Glomerular endothelial cell (primary cell): ENCODE measurements at places on chromosomes 6 and 20. TPM values are rescaled to one million over a fixed set of nuclear protein-coding genes. Genes with fewer than 3 reads are reported as not detected.

The LTV1 gene
- 16.2 and 18.2 TPM in 2 replicates for total RNA-seq

DNA sequence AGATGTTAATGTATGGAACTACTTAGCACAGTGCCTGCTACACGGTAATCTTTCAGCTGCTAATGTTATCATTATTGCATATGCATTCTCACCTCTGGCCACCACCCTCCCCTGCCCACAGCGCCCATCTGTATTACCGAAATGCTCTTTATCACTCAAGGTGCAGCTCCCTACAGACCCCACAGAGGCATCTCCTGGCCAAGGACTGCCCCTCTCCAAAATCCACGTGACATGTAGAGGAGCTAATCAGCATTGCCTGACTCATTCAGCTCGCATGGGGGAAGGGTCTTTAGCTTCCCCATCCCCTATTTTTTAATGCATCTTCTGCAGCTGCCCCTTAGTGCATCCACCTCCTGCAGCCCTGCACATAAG is 41.8 kb downstream of the SLC22A23 start:
- no peak for DNase-seq

GRCh38 chr6:52570291-52570700 is 6.6 kb downstream of the TRAM2 start:
- no peak for DNase-seq

DNA sequence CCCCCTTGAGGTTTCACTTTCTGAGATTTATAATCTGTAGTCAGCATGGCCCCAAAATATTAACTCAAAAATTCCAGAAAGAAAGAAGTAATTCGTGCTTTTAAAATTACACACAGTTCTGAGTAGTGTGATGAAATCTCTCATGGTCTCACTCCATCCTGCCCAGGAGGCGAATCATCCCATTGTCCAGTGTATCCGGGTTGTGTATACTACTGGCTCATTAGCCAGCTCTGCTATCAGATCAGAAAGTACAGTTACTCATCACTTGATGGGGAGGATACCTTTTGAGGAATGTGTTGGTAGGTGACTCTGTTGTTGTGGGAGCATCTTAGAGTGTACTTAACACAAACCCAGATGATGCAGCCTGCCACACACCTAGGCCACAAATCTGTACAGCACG is 65.2 kb downstream of the CDC5L start:
- no peak for DNase-seq

- DNase-seq, result no peak
Observed at GRCh38 chr6:105321728-105322127, 81.2 kb downstream of the PREP start.

DNA sequence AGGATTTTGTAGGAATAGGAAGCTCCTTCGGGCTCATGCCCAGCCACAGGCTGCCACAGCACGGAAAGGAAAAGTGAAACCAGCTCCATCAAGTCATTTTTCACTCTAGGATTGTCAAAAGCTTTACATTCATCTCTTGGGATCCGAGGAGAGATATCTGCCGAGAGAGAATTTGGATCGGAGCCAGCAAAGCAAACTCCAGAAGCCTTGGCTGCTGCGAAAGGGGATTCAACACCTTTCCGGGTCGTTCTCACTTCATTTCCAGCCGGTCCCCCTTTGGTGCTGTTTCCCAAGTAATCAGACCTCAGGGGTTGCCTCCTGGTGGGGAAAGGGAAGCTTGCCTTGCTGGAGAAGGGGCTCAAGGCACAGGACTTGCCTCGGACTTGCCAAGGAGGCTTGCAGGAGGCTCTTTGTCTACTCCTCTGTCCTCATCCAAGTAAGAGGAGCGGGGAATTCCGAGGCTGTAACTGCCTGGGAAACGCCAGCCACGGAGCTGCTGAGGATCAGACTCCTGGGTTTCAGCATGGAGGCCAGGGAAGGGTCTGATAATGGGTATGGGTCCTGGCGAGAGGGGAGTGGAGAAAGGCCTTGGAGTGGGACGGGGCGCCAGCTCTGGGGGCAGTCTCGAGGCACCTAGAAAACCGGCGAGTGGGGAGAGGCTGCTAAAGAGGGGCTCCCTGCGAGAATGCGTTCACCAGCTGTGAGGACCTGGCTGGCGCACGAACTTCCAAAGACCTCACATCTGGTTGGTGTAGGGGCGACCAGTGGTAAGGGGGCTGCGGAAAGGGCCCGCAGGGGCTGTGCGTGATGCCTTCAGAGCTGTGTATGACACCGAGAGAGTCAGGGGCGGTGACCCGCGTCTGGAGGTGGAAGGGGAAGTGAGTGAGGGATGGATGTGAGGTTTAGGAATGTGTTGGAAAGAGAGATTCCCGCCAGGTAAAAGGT is 702 bp downstream of the ETV7 start:
- DNase-seq, result peak; percentile 33

GRCh38 chr6:139337830-139338229 is 36.6 kb downstream of the CITED2 start:
- no peak for DNase-seq

The TRIM31 gene
- not detected in 2 replicates for total RNA-seq

DNA sequence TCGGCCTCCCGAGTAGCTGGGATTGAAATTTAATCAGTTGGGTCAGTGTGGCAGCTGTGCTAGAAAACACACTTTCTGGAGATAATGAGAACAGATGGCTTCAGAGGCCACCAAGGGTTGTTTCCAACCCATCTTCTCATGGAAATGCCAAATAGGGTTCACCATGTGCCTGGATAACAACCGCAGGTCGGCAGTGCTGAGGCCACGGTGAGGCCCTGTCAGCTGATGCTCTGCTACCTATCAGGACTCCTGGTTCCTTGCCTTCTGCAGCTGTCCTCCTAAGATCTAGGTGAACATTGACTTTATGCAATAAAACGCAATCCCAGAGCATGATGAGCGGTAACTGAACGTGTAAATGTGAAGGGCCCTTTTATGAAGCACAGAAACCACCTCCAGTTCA is 139.3 kb upstream of the SNX9 start:
- no peak for DNase-seq

DNA sequence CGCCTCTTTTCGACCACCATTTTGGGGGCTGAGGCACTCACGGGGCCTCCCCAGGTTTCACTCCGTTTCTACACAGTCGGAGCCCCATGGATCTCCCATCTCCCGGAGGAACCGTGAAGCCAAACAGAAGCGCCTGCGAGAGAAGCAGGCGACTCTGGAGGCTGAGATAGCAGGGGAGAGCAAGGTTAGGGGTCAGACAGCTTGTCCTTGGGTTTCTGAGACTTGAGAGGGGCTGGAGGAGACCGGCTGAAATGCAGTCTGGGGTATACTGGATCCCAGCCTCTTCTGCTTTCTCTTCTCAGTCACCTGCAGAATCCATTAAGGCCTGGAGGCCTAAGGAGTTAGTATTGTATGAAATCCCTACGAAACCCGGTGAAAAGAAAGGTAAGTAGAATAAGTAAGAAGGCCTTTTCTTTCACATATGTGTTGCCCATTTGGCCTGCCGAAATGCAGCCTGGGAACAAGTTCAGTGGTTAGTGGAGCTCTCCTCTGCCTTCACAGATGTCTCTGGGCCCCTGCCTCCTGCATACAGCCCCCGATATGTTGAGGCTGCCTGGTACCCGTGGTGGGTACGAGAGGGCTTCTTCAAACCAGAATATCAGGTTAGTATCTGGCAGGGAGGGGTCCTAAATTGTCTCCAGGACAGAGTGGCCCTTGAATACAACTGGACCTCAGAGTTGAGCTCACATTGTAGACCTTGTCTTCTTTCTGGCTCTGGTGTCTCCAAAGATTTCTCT is 984 bp downstream of the VARS2 start:
- no peak for DNase-seq

- DNase-seq, result no peak
Observed at GRCh38 chr6:110430236-110430635, 14.9 kb upstream of the DDO start.

The UCKL1 gene
- total RNA-seq, result 28.3 and 45.4 TPM in 2 replicates

DNA sequence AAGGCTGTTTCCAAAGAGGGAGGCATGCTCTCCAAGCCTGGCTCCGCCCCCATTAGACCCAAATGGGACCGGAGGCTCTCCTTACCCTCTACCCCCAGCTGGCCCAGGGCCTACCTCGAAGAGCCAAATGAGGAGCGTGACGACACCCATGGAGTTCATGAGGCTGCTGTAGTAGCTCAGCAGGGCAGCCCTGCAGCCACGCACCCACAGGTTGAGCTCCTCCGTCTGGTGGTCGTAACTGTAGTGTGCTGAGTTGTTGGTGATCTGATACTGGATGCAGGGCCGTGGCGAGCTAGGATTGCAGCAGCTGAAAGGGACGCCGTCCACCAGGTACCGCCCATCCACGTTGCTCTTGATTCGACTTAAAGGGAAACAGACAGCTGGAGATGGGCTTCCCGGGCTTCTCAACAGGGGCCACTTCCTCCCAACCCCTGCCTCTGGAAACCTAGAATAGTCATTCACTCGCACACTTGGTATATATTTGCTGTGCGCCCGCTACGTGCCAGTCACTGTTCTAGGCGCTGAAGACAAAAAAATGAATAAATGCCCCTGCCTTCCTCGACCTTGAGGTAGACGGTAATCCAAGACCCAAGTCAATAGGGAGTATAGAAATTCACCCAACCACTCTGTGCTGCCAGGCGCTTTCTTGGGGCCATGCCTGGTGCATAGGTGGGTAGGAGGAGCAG is 18.0 kb downstream of the PRPH2 start:
- DNase-seq, result no peak

DNA sequence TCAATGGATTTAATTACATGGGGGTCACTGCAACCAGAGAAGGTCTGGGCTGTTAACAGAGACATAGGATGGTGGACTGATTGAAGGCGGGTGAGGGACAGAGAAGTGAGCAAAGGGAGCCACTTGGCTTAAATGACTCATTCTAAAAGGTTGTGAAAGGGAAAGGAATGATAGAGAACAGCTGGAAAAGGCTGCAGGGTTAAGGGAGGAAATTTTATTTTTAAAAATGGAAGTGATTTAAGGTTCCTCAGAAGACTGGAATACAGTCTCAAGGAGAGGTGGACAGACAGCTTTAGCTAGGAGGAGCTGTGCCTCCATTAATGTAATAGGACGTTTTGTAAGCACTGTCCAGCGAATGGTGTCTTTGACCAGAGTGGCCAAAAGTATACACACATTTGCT is 46.7 kb downstream of the RGS17 start:
- no peak for DNase-seq

The NAA20 gene
- total RNA-seq, result 38.4 and 39.4 TPM in 2 replicates

DNA sequence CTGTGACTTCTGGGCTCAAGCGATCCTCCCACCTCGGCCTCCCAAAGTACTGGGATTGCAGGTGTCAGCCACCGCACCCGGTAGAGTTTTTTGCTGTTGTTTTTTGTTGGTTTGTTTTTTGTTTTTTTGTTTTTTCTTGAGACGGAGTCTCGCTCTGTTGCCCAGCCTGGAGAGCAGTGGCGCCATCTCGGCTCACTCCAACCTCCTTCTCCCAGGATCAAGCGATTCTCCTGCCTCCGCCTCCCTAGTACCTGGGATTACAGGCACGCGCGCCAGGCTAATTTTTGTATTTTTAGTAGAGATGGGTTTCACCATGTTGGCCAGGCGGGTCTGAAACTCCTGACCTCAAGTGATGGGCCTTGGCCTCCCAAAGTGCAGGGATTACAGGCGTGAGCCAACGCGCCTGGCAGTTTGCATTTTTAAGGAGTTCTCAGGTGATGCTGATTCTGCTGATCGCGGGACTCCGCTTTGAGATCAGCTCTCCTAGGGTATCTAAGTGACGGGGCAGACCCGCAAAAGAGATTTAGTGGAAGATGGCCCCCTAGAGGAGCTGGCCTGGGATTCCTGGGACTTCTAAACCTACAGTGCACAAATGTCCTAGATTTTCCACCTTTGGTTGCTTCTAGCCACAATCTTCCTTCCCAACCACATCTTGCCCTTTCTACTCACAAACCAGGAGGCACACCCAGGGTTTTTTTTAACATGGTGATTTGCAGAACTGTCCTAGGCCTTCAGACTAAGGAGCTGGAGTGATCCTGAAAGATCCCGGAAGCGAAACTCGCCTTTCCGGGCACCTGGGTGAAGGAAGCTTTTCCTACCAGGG is 45.2 kb downstream of the DPPA5 start:
- DNase-seq, result no peak

- no peak for DNase-seq
Observed at GRCh38 chr6:41162687-41163418, at the start of gene TREM2. Gene TREM2, minus strand, starts transcription at chr6:41163116. Its CDS starts 34 bp downstream, at chr6:41163082.

DNA sequence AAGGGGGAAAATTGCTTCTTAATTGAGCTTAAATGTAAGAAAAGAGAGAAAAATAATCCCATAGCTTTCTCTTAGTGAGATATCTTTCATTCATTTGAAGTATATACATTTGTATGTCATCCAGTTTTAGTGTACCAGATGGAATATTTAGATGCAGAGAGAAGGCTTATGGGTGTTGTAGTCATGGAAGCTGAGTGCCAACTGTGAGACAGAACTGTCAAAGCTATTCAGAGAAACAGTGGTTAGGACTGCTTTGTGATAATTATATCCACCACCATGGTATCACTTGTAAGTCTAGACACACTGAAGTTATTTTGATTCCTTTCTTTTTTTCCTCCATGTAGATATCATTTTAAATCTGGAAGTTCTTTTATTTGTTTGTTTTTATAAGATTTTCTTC is 524.3 kb upstream of the EPHA7 start:
- no peak for DNase-seq

DNA sequence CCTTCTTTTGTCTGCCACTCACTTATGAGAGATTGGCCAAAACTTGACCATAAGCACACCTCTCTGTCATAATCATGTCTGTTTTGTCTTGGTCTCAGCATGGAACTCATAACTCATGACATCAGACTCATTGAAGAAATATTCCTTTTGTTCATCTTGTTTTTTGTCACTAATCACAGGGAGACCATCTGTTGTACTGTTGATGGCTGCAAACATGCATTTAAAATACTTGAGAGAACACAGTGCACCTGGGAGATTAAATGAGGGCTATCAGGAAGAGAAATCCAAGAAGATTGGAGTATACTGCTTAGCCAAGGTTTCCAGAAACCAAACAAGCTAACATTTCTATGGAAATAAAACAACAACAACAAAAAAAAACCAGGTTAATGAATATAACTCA is 689.7 kb downstream of the EPM2A start:
- DNase-seq, result no peak

- no peak for DNase-seq
Observed at GRCh38 chr6:52356017-52356416, 5.9 kb upstream of the PAQR8 start.

GRCh38 chr6:43921039-43921438 is 151.0 kb downstream of the VEGFA start:
- no peak for DNase-seq

GRCh38 chr20:39433466-39433865 is 471.3 kb downstream of the DHX35 start:
- DNase-seq, result no peak

The OXT gene
- total RNA-seq, result not detected in 2 replicates

- no peak for DNase-seq
Observed at GRCh38 chr6:71810880-71811279, 75.5 kb upstream of the RIMS1 start.

DNA sequence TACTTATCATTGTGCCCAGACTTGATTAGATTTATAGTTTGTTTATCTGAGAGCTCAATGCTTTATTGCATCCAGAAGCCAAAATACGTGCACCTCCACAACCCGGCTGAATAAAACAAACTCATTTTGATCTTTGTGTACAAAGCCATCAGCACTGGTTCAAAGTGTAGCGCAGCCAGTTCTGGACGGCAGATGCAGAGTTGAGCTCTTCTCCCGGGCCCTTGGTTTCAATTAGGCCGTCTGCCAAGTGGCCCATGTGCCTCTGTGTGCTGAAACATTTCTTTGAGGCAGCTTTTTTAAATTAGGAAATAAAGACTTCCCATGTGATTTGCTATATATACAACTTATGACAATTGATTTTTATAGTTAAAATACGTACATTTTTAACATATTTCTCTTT is 96.2 kb upstream of the RSPO3 start:
- DNase-seq, result no peak

- no peak for DNase-seq
Observed at GRCh38 chr6:90695316-90695715, 108.4 kb upstream of the MAP3K7 start.
